Coronary artery (tissue), 2 donors: ENCODE measurements at places on chromosomes 6 and 20.

DNA sequence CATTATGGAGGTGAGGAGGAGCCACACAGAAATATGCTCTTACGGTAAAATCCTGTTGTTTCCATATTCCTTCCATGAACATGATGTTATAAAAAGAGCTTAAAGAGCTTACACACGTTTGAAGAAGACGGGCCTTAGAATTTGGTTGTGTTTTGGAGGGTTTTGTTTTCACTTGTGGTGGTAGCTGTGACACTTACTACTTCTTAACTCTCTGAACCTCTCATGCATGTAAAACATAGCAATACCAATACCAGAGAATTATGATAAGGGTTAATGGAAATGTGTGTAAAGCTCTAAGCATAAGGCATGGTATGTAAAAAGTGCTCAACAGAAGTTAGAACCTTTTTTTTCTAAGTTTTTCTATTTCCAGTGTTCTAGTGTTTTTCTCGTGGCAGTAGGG is 256.1 kb upstream of the KCNQ5 start:
- no peak for DNase-seq

DNA sequence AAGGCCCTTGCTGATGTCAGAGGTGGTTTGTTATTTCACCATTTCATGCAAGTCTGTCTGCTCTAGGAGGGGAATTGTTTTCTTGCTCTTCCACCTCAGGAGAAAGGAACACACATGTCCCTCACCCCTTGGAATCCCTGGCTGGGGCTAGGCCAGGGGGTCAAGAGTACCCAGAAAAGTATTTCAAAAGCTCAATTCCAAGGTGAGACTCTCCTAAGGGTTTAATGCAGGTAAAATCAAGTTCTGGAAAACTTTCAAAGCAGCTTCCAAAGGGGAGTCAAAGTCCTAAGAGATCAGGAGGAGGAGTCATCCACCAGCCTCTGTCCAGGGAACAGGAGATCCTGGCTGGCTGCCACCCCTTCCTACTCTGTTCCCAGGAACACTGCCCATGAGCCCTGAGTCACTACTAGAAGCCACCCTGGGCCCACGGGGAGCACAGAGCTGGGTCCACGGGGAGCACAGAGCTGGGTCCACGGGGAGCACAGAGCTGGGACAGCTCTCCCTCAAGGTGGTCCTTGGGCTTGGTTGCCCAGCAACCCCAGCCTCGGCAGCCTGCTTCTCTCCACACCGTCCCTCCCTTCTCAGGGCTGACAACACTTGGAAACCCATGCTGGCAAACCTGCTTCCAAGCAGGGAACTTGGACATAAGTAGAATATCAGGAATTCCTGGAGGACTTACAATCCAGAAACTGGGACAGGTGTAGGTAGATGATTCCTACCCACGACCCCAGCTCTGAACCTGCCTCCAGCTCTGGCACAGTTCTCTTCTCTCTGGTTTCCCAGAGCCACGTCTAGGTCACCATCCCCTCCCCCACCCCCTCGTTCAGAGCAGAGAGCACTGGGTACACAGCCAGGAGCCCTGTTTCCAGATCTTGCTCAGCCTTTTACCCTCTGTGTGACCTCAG is 35.3 kb upstream of the CDKN1A start:
- peak; percentile 90 for DNase-seq

GRCh38 chr20:38617011-38617829 is 15.6 kb downstream of the ARHGAP40 start:
- no peak for DNase-seq

DNA sequence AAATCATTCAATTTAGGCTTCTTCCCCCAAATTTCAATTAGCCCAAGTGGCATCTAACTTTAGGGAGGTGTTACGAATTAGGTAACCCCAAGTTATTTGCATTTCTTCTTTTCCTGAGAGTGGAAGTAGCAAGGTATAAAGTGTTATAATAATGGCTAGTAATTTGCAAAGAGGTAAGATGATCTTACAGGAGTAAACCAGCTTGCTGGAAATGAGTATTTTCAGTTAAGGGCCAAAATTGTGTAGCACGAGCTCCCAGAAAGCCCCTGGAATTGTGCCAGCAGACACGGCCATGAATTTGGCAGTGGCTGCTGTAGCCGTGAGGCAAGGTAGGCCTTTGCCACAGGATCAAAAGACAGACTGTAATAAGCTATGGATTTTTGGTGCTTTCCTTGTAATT is 38.0 kb downstream of the CITED2 start:
- DNase-seq: no peak

GRCh38 chr6:33192671-33193602 is 670 bp upstream of the COL11A2 start:
- no peak for DNase-seq

- DNase-seq: no peak
These were observed 72.5 kb upstream of the MYLIP start for GRCh38 chr6:16056263-16056870.

DNA sequence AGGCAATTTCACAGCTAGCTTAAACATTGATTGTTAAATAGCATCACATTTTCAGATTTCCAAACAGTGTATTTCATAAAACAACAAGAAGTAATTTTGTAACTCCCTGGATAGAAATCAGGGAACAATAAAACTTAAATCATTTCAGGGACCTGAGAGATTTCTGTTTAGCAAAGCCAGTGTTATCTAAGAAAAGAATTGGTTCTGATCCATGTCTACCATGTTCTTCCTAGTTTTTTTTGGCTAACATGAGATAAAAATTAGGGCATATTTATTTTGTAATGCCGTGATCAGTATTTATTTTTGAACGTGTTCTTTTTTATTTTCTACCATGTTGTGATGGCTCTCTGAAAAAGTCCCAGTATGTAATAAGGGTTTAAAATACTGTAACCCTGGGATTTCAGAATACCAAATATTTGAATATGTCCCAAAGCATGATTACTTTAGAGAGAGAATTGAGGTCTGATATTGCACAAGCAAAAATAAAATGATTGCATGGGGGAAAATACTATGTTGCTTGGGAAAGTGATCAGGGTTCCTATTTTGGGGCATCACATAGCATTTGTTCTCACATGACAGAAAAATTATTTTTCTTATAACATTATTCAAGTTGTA is 188.7 kb upstream of the CEP162 start:
- no peak for DNase-seq
